ENCODE measurements at places on chromosomes 3 and 15.

GRCh38 chr3:19029837-19030521, 118.3 kb upstream of the KCNH8 start:
- DNase-seq = no peak

DNA sequence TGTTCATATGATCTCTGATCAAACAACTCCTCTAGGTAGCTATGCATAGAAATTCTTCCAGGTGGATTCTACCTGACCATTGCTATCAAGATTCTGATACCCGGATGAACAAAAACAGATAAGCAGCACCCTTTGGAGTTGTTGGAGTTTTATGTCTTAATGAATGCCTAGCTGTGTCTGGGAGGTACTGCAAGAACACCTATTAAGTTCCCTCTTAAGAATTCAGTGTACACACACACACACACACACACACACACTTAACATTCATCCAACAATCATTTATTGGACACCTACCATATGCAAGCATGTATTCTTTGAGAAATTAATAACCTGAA, 58.1 kb upstream of the FNDC3B start:
- DNase-seq = no peak

GRCh38 chr3:38641461-38642110, 7.9 kb downstream of the SCN5A start:
- no peak for DNase-seq

GRCh38 chr15:74520407-74520806, 20.6 kb upstream of the ARID3B start:
- DNase-seq = no peak

GRCh38 chr15:32120577-32121383, 90.5 kb downstream of the CHRNA7 start:
- DNase-seq = no peak

- DNase-seq = no peak
Measured at GRCh38 chr3:33612607-33613006, 105.4 kb downstream of the CLASP2 start.

DNA sequence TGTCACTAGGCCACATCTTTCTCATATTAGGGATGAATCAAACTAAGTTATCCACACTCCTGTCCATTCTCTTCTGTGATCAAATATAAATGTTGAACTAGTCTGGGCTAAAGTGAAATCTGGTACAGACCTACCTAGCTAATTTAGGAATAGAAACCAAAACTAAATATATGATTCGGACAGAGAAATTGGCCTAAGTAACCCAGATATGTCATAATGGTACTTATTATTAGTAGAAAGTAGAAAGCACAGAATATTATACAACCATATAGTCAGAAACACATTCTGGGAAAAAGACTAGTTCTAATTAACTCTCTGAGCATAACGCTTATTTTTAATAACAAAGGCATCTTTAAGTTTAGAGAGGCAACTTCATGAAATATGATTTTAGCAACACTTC, 389.0 kb downstream of the LSAMP start:
- no peak for DNase-seq

GRCh38 chr3:166060789-166061479, 223.7 kb upstream of the BCHE start:
- no peak for DNase-seq

- DNase-seq = no peak
Measured at GRCh38 chr3:150149651-150150051, 179.0 kb upstream of the PFN2 start.

DNA sequence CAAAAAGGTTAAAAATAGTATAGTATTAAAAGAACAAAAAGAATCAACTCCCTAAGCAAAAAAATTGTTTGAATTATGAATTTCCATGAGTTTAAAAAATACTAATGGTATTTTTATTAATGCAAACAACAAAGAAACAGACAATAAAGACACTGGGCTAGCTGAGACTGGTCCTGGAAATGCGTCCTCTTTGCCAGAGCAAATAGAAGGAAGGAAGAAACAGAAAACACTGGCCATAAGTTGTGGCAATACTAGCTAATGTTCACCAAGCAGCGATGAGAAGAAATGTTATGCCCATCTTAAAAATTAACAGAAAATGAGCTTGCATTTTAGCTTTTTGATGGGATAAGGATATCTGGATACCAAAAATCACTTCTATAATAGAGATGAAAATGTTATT, 88.6 kb downstream of the TBL1XR1 start:
- no peak for DNase-seq

DNA sequence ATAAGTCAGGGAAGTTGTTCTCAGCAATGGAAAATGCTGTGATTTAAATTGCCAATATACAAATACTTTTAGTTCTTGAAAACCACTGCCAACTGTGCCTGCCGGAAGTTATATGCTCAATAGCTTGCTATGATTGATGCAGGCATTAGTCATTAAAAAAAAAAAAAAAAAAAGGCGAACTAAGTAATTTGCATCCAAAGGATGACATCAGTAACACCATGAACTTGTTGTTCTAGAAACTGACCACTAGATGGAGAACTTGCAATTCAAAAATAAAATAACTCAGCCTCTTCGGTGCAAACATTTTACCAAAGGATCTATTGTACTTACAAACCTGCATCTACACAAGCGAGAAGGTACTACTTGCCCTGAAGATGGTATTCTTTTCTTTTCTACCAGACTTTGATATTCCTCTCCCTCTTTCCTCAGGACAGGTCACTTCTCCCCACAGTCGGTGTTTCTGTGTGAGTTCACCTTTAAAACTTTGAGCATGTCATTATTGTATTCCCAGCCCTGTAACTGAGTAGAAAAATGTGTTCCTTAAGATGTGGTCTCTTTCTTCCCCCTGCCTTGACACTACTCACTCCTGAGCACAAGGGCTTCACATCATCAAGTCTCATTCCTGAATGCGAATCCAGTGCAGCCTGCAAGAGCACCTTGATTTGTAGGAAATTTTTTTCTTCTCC, 115.0 kb upstream of the VEPH1 start:
- DNase-seq = peak; percentile 87

- peak; percentile 15 for DNase-seq
Measured at GRCh38 chr3:100563652-100564211, 45.7 kb upstream of the ADGRG7 start.

- DNase-seq = no peak
Measured at GRCh38 chr15:66400351-66400774, 13.7 kb downstream of the MAP2K1 start.

GRCh38 chr3:15307580-15307979, 24.8 kb downstream of the SH3BP5 start:
- no peak for DNase-seq

- no peak for DNase-seq
Measured at GRCh38 chr15:87929841-87930240, 326.7 kb downstream of the NTRK3 start.
